ENCODE measurements at places on chromosomes 12 and 14.
A peak's percentile ranks its signal among the peaks of the same experiment; 100 is the strongest.

DNA sequence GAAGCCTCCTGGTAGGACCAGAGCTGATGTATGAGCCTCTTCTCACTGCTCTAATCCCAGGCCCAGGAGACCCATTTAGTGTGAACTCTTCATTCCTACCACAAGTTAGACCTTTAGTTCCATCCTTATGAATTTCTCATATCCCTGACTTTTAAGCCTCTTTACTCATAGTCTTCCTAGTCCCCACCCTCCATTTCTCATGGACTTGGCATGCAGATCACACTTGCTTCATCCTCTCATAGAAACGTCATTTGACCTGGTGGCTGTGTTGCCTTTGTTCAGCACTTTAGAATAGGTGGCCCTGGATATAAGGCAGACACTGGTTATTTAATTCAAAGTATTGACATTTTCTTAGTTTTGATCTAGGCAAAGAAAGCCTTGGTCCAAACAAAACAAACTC lies 99.5 kb downstream of the SLC16A7 start:
- peak; percentile 71 for DNase-seq

DNA sequence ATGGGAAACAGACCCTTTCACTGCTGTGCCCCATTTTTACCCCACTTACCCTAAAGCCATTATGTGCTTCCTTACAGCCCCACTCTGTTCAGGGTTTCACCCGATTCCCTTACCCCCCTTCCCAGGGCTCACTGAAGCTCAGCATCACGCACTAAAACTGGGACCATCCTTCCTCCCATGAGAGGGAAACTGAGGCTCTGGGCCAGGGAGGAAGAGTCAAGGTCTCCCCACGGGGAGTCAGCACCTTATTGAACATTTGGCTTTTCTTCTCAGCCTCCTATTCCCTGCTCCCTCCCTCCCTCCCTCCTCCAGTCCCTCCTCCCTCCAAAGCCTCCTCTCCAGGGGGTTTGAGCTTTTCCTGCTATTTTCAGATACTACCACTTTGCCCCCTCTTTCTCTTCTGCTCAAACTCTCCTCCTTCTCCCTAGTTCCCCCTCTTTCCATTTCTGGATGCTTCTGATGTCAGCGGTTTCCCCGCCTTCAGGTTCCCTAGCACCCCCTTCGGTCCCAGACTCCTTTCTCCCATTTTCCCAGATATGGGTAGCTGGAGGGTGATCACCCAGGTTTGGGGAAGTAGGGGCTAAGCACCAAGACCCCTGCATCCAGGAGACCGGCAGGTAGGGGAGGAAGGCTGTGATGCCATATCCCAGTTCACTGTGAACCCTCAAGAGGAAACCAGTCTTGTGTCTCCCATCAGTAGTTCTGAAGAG lies 960 bp downstream of the GPR162 start:
- DNase-seq = no peak

DNA sequence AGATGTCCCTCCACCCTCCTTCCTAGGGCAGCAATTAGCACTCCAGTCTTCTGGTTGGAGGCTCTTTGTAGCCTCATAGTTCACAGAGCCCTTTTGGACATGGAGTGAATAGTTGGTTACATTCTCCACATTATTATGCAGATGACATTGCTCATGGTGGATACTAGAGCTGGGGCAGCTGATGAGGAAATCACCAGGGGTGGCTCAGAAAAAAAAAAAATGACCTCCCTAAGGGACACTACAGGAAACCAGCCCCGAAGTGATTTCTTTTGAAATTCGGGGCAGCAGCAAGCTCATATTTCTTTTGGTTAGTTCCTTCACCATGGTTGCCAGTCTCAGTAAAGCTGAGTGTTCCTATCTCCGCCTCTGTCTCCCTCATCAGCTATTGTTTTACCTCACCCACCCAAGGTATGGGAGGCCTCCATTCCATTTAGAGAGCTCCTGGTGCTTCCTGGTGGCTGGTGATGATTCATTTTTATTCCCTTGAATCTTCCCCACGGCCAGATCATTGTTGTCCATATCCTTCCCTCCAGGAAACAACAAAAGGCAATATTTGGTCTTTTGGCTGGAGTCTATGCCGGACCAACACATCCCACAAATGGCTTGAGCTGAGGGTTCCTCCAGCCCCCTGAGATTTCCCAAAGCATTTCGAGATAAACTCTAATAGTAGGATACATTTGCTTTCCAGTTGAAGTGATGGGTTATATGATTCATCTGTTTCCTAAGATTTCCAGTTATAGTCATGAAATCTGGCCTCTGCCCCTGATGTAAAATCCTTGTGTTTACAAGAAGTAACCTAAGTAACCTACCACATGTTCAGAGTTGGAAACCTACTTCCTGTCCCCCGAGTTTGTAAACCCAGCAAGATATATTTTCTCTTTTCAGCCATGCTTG lies 56.2 kb upstream of the NID2 start:
- DNase-seq = peak; percentile 72

GRCh38 chr12:121284551-121285390 lies 11.7 kb downstream of the CAMKK2 start:
- no peak for DNase-seq

DNA sequence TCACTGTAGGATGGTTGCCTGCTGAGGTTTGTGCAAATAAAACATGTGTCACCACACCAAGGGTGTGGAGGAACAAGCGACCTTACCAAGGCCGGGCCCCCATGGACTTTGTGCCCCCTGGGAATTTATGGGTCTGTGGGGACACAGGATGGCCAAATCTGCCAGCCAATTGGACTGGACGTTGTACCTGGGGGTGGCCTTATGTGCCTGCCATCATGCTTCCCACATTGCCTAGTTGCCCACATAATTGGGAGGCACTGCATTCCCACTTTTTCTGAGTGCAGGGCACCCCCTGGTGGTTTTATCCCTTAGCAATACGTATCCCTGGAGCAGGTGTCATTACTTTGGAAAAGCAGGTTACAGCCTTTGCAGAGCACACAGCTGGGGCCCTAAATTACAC lies 92.6 kb upstream of the TMPO start:
- no peak for DNase-seq

- DNase-seq = no peak
Measured at GRCh38 chr12:104751120-104751519, 207.0 kb downstream of the SLC41A2 start.

GRCh38 chr14:104657101-104657524 lies 32.3 kb upstream of the INF2 start:
- no peak for DNase-seq

DNA sequence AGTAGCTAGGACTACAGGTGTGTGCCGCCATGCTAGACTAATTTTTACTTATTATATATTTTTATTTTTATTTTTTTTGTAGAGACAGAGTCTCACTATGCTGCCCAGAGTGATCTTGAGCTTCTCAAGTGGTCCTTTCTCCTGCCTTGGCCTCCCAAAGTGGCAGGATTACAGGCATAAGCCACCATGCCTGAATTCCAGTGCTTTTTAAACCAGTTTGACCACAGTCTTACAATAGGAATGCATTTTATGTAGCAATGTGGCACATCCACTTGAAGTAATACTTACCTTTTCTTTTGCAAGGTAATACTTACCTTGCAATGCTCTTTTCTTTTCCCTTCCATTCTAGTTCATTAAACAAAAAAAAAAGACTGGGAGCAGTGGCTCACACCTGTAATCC lies 38.0 kb upstream of the CPM start:
- DNase-seq = no peak

- no peak for DNase-seq
Measured at GRCh38 chr12:75135026-75135425, 74.6 kb downstream of the KCNC2 start.

DNA sequence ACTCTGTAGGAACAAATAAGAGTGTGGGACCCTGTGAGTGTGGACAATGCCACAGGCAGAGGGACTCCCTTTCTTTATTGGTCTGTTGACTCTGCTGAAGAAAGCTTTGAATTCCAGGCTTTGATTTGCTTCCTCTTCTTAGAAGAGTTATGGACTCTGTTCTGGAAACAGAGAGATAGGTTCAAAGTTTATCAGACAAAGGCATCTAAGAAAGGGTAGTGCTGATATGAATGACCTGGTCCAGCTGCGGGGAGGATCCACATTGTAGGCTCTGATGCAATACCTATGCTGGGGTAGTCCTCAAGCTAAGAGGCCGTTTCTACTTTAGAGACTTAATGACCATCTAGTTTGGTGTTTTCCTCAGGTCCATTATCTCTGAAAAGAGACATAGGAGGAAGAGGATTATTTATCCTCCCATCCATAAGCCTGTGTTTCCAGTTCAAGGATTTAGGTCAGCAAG lies 10.7 kb upstream of the IKZF4 start:
- no peak for DNase-seq

- no peak for DNase-seq
Measured at GRCh38 chr12:113365639-113366395, 7.4 kb downstream of the PLBD2 start.

GRCh38 chr12:105204916-105205315 lies 31.1 kb downstream of the APPL2 start:
- peak; percentile 85 for DNase-seq

DNA sequence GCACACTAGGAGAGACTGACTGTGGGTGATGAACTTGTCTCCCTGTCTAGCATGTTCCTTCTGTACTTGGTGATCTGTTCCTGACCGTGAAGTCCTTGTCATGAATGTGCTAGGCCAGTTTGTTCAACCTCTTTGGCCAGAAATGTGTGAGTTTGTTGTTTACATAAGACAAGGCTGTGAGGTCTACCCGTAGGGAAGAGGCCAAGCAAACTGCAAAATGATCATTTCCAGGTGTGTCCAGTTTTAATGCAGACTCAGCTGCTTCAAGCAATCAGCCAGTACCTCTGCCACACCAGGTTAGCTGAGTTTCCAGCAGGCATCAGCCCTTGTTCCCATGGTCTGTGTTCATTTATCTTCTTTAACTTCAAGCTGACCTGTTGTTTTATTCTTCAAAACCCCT lies 440.2 kb downstream of the FUT8 start:
- no peak for DNase-seq

Data from fibroblast of skin of right biceps (primary cell).